ENCODE measurements at places on chromosomes 2 and 18. TPM values are rescaled to one million over a fixed set of nuclear protein-coding genes. Genes with fewer than 3 reads are reported as not detected.
A peak's percentile ranks its signal among the peaks of the same experiment; 100 is the strongest.

GRCh38 chr2:182426918-182427240 lies at the start of gene PDE1A:
TSS of gene PDE1A (minus strand) at chr2:182427036.
- no peak for DNase-seq

DNA sequence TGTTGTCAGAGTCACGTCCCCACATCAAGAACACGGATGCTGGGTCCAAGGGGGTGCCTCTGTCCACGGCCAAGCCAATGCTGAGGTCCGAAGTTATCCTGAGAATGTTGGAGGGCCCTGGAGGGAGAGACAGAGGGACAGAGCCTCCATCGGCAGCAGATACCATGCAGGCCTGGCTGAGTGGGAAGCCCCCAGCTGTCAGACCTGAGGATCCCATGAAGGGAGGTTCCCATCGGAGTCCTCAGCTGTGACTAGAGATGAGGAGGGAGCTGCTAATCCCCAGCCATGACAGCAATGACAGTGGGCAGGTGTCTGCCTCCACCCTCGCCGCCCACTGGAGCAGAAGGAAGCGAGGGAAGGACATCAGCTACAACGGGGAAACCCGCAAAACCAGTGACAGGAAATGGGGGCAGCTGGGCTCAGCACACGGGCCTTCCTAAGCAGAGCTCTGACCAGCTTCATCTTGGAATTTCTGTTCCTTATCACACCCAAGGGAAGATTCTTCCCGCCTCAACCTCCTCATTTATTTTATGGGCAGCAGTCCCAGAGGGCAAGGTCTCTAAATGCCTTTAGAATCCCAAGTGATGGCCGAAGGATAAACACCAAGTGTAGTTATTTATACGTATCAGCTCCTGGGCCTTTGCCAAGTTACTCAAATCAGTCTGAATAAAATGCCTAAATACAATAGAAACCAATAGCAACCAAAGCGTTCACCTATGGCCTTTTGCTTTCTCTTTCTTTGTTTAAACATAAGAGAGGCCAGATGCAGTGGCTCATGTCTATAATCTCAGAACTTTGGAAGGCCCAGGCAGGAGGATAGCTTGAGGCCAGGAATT lies 32.2 kb downstream of the FAM178B start:
- DNase-seq = no peak

- DNase-seq = no peak
Measured at GRCh38 chr2:13002536-13003331, 286.0 kb downstream of the TRIB2 start.

DNA sequence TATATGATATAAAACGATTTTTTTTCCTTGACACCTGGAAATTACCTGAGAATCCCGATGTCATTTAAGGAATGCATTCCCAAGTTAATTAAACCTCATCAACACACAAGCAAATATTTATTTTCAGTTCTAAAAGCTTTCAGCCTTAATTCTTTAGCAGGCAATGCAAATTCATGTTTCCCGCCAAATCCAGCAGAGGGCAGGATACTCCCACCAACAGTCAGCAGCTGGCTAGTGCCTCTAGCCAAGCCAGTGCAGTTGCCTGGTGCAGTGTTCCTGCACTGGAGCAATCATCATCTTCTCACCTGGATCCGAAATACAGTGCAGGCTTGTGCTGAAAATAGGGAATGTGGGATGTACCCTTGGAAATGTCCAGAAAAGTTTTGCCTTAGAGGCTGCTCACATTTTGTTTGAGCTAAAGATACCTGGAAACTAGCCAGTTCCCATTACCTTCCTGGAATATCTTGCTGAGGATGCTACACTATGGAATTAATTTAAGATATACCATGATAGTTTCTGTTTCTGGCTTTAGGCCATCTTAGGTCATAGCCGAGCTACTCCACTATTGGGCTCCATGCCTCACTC lies 48.4 kb upstream of the CYTIP start:
- peak; percentile 72 for DNase-seq

DNA sequence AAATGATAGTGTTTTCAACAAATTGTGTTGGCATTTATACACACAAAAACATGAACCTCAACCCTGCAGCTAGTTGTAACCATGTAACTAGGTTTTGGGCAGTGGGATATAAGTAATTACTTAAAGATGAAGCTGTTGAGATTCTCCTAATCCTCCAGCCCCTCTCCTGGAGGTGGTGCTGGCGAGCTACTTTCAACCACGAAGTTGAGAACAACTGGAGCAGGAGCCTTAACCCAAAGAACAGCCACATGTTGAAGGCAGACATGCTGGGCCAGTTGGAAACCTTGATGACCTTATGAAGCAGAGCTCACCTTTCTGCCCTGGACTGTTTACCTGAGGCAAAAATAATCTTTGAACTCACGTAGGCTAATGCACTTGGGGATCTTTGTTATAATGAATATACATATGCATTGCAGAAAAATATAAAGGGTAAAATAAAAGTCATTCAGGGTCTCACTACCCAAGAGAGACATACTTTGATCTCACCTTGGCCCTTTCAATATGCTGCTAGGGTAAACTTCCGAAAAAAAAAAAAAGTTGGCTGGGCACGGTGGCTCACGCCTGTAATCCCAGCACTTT lies 89.6 kb upstream of the NPAS2 start:
- DNase-seq = peak; percentile 40

DNA sequence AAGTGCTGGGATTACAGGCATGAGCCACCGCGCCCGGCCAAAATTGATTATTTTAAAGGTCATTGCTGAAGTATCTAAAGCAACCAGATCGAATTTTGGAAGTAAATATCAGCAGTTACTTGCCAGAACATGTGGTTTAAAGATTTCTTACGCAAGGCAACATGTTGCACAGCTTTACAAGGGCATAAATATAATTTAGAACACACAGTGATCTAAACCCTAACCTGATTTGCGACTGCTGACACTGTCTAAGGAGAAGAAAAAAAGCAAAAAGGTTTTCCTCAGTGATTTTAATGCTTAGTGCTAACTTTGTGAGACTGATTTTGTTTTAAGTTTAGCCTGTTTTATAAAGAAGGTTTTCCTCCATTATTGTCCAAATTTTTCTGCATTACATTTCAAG lies 569.9 kb upstream of the LINC00305 start:
- DNase-seq = no peak

DNA sequence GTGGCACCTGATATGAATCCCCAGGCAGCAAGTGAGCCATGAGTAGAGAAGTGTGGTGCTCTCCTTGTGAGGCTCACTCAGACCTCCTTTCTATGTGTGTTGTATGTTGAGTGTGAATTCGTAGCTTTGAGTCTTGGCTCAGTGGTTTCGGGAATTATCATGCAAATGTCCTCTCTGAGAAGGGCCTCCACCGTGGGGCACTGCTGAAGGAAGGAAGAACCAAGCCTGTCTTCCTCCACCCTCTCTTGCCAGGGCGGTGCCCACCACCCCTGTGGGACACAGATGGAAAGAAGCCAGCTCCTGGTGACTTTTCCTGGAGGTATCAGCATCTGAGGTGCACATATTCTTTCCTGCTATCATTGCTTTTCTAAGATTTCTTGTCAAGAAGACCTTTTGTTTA lies 156.1 kb downstream of the MYT1L start:
- DNase-seq = no peak

- no peak for DNase-seq
Measured at GRCh38 chr18:35933982-35934381, 38.5 kb upstream of the RMP24 start.

Gene RHOB
- total RNA-seq = 14.6 TPM

Gene CHRNA1
- not detected for total RNA-seq

Gene TMEFF2
- not detected for total RNA-seq

Gene MEIS1
- 0.53 TPM for total RNA-seq

Gene C2orf80
- not detected for total RNA-seq

Data from activated T-cell treated with anti-CD3 and anti-CD28 coated beads, Interleukin-2, amount 50 U/mL, for 4 hours (primary cell).